ENCODE measurements at places on chromosomes 13 and 19. TPM values are rescaled to one million over a fixed set of nuclear protein-coding genes. Genes with fewer than 3 reads are reported as not detected.

DNA sequence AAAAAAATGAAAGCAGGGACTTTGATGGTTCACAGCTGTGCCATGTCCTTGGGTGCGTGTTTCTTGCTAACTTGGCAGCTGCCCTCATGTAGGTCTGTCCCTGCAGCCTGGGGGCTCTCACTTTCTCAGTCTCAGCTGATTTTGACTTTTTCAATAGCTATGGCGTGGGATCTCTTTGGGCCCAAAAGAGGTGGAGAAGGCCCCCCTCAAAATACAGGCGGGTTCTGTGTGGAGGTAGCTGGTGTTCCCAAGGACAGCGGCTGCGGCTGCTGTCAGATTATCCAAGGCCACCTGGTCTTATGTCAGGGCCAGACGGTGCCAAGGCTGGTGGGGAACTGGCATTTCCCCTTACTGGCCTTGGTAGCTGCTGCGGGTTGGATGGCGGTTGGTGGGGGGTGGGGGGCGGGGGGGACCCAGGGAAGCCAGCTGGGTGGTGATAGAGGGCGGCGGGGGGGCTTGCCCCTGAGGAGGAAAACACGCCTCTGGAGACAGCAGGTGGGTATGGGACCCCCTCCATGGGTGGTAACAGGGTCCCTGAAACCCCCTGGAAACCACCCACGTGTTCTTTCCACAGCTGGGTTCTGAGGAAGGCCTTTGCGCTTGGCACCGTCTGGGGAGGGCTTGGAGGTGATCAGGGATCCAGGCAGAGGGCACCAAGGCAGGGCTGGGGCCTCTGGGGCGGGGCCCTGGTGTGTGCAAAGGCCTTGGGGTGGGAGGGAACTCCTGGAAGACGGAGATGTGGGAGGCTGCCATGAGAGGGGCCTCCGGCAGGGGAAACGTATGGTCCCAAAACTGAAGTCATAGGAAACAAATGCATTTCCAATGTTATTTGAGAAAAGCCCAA lies 4.1 kb downstream of the TIMM13 start:
- peak; percentile 70 for DNase-seq

DNA sequence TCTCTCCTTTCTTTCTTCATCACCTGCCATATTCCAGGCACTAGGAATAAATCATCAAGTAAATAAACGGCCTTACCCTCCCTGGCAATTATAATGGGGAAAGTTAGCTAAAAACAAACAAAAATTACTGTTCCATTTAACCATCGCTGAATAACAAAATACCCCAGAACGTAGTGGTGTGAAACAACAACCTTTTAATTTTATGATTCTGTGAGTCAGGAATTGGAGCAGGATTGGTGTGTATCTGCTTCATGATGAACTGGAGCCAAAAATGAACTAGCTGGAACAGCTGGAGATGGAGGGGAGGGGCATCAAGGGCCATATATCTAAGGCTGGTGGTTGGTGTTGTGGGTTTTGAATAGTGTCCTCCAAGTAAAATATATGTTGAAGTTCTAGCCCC lies 3.7 kb upstream of the CADM4 start:
- no peak for DNase-seq

- no peak for DNase-seq
These were observed 6.8 kb upstream of the UBE2L5 start for GRCh38 chr13:30415430-30416030.

- peak; percentile 94 for DNase-seq
These were observed 10.4 kb downstream of the SBK2 start for GRCh38 chr19:55526216-55527196.

DNA sequence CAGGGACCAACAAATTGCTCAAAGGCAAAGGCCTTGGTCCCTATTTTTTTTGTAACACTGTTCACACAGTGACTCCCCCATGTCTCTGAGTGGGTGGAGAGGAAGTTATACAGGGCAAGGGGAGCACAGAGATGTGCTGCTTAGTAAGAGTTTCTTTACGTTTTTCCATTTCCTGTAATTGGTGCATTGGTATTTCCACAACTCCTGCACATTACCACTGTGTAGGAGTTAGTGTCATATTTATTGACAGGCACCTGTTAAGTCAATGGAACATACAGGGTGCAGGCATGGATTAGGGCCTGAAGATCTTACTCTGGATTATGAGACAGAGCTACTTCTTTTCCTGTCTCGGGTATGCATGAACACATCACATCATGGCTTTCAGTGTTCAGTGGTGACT lies 45.2 kb downstream of the SOX21 start:
- no peak for DNase-seq

DNA sequence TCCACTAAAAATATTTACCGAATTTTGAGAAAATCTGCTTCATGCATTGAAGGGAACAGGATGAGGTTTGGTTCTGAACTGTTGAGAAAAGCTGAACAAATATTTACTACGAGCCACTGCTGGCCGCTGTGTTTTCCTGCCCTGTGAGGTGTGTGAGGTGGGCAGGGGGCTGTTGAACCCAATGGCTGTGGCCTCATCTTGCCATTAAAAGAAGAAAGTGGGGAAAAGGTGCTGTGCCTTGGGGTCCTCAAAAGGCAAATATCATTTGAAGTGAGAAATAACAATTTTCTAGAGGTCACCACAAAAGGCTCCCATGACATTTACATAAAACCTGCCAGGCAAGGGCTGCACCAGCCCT lies 44.7 kb downstream of the KLF2 start:
- no peak for DNase-seq

DNA sequence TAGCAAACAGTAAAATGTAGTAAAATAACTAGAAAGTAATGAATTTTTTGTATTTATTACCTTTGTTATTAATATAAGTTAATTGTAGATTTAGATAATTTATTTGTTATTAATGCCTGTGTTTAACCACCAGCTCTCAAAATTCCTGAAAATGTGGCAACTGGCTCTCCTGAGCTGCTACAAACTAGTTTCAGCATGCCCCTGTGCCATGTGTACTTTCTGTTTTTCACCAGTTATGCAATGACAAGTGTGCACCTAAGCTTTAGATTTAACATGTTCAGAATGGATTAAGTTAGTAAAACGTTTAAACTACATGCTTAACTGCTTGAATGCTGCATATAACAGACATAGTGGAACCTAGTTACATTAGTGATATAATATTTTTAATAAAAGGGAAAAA lies 88.1 kb downstream of the POSTN start:
- no peak for DNase-seq

DNA sequence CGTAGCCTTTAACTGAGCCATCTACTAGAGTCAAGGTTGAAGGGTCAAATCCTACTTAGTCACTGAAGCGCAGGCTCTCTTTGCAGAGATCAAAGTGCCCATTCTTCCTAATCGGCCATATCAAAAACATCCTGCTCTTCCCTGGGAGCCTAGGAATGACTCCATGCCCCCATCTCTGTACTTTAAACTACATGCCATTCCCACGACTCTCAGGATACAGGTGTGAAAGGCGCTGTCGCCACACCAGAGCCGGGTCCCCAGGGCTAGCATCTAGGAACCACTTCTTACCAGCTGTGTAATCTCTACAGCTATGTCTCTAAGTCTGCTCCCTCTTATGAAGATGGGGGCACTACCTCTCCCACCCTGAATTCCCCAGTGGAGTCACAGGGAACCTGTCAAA lies 22.3 kb downstream of the IRS2 start:
- no peak for DNase-seq

GRCh38 chr19:51690454-51691073 lies 2.6 kb upstream of the SPACA6 start:
- peak; percentile 95 for DNase-seq

ANKLE1 gene
- 0.62 TPM for total RNA-seq

DNA sequence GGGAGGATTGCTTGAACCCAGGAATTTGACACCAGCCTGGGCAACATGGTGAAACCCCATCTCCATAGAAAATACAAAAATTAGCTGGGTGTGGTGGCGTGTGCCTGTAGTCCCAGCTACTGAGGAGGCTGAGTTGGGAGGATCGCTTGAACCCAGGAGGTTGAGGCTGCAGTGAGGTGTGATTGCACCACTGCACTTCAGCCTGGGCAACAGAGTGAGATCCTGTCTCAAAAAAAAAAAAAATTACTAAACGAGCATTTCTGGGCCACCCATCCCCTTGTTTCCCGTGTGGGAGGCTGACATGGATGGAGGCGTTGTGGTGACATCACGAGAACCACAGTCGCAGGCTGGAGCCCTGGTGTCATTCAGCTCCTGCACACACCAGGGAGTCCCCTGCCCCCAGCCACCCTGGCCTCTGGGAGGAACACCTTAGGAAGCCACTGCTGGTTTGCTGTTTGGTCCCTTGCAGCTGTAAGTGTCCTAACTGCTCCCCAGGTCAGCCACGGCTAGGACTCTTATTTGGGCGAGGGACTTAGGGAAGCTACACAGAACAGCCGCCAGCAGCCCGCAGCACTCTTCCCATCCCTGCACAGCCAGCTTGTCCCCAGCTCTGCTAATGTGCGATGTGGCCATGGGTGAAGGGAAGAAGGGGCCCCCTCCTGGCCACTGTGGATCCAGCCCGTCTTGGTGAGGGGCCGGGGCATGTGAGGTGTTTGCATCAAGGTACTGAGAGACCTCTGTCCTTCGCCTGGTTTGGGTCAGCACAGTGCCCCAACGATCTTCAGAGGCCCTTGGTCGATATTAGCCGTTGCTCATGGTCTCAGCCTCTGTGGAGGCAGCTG lies 12.7 kb downstream of the NKPD1 start:
- no peak for DNase-seq

C13orf42 gene
- not detected for total RNA-seq

DNA sequence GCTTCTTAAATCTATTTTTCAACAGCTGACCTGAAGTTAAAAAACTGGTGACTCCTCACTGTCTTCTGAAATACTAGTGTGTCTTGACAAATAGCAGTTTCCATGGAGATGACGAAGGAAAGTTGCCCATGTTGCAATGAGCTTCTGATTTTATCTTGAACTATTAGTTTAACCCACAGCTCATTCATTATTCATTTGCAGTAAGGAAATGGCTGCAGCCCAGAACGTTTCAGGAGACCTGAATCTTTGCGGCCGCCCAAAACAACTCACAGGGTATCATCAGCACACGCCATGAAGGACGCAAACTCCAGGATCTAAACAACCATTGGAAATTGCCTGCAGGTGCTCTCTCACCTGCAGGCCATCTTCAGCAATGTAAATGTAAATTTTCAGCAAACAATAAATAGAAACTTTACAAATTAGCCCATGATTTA lies 142.5 kb downstream of the DCLK1 start:
- DNase-seq: no peak

C1QTNF9 gene
- 3.8 TPM for total RNA-seq

DNA sequence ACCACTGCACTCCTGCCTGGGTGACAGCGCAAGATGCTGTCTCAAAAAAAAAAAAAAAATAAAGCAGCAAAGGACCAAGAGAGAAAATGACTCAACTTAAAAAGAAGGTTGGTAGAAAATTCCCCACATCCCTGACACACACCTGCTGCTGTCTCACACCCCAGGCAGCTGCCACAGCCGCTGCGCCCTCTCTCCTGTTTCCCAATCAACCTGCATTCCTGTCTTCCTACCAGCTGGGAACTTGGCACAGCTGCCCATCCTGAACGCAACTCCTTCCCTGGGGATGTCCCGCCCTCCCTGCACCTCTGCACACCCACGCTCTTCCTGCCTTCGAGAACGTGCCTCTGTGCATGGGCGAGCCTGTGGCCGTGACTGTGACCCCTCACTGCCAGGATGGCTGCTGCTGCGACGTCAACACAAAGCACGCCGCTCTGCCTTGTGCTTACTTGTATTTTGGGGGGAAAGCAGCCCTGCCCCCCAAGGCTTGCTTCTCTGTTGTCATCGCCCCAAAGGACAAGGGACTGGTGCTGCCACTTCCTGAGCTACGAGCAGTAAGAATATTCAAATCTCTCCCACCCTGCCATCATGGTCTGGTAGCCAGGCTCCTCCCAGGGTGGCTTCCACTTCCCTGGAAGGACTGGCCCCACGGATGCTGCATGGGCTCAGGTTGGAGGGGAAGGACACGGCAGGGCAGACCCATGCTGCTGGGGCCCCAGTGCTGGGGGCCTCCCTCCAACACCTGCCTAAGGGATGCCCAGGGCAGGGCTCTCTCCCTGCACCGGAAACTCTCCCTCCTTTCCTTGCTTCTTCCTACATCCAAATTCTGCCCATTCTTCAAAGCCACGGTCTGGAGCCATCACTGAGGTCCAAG lies 20.7 kb downstream of the SH3GL1 start:
- DNase-seq: peak; percentile 84

GRCh38 chr19:34128558-34129250 lies 43.6 kb upstream of the LSM14A start:
- no peak for DNase-seq

- peak; percentile 68 for DNase-seq
These were observed 797.2 kb upstream of the PCDH9 start for GRCh38 chr13:68027306-68027705.

LRRC63 gene
- not detected for total RNA-seq

DNA sequence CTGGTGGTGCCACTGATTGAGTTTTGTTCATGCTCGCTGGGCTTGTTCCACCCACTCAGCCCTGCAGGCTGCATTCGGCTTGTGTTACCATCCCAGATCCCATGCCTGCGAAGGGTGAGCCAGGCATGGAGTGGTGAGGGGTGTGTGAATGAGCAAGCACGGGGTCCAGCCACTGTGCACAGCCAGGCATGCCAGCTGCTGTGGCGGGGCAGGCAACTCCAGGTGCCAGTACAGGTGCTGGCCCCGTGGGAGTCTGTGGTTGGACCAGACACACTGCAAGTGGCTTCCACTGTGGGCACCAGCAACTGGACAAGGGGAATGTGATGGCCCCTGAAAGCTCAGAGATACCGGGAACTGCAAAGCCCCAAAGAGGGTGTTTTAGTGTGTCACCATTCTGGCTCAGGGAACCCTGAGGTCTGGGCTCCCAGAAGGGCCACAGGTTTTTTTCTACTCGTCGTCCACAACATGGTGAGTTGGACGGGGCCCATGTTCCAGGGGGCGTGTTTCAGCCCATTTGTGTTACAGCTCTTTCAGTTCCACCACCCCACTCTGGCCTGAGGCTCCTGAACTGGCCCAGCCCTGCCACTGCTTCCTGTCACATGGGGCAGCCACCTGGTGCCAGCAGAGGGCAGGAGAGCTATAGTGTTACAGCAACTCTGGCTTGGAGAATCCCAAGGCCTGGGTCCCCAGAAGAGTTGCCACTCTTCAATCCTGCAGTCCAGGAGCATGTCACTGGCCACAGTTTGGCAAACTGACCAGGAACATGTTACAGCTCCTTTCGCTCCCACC lies 217.0 kb upstream of the OBI1 start:
- DNase-seq: no peak

- DNase-seq: no peak
These were observed 15.0 kb downstream of the CLEC4M start for GRCh38 chr19:7778081-7778480.

GRIN3B gene
- not detected for total RNA-seq
